ENCODE measurements at places on chromosomes 13 and 19.

- DNase-seq: no peak
Observed at GRCh38 chr13:89066868-89067466, 1395.8 kb downstream of the SLITRK5 start.

- DNase-seq: no peak
Observed at GRCh38 chr19:29372921-29373797, 152.6 kb upstream of the VSTM2B start.

DNA sequence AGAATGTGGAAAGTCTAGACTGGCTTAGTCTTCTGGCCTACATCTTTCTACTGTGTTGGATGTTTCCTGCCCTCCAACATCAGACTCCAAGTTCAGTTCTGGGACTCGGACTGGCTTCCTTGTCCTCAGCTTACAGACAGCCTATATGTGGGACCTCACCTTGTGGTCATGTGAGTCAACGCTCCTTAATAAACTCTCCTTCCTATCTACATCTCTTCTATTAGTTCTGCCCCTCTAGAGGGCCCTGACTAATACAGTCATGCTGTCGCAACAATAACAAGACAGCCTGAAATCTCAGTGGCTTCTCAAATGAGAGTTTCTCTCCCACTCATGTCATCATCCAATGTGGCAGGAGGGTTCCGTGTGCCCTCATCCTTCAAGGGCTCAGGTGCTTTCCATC is 347.8 kb downstream of the MZT1 start:
- no peak for DNase-seq

- DNase-seq: no peak
Observed at GRCh38 chr19:42295342-42295741, 6.6 kb upstream of the PRR19 start.

DNA sequence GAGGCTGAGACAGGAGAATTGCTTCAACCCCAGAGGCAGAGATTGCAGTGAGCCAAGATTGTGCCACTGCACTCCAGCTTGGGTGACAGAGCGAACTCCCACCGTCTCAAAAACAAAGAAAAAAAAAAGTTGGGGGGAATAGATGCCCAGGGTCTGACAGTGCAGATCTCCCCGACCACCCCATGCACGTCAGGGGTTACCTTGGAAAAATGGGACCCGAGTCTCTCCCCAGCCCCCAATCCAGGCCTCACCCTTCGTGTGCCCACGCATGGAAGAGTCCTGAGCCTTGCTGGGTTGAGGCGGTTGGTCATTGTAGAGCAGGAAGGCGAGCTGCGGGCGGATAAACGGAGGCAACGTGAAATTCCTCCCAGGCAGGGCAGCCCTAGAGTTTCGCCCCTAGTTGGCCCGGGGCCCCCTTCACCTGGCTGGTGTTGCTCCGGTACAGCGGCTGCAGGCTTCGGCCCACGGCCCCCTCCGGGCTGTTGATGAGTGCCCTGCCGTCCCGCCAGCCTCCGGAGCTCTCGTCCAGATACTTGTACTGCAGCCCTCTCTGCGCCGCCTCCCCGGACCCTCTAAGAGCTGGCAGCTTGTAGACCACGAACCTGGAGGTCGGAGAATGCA is 588 bp downstream of the DNASE2 start:
- DNase-seq: no peak

- DNase-seq: no peak
Observed at GRCh38 chr13:101018720-101019119, 344.1 kb upstream of the TMTC4 start.

DNA sequence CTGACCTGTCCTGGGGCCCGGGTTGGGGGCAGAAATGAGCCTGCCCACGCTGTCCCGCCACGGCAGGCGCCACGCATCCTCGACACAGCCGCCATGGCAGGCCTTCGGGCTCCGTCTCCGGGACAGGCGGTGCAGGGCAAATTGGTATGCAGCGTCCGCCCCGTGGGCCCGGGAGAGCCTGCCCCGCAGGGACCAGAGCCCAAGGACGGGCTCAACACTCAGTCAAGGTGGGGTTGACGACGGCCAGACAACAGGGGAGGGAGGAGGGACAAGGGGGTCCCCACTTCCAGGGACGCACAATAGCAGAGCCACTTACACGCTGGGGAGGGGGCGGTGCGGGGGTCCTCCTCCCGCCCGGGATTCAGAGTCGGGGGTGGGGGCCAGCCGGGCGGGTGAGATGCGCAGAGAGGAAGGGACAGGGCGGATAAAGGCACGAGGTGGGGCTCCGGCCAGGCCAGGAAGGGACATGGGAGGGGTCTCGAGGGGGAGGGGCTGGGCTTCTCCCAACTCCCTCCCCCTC is 1.2 kb downstream of the CTXN1 start:
- no peak for DNase-seq

GRCh38 chr19:49475995-49476880 is 2.2 kb downstream of the FLT3LG start:
- DNase-seq: no peak

DNA sequence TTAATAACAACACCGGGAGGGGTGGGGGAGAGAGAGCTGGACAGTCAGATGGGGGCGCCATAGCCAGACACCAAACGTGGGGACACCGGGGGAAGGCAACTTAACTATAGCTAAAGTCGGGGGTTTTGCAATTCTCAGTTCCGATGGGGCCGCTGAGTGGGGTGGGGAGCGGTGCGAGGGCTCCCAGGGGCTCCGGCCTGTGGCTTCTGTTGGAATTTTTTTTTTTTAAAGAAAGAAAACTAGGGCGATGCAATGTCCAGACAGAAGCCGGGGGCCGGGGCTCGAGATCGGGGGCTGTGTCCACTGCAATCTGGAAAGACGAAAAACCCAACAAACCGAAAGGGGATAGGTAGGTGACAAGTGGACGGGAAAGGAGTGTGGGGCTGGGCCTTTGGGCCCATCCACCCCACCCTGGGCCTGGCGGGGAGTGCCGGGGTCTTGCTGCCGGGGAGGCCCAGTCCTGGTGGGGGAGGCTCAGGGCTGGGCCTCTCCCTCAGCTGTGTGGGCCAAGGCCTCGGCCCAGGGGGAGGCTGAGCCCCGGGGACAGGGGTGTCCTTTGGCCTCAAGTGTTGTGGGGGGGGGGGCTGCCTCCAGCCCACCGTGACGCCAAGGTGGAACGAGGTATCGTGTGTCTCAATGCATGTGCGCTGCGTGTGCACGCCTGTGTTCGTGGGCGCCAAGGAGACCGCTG is 17.3 kb downstream of the PRKCSH start:
- no peak for DNase-seq

DNA sequence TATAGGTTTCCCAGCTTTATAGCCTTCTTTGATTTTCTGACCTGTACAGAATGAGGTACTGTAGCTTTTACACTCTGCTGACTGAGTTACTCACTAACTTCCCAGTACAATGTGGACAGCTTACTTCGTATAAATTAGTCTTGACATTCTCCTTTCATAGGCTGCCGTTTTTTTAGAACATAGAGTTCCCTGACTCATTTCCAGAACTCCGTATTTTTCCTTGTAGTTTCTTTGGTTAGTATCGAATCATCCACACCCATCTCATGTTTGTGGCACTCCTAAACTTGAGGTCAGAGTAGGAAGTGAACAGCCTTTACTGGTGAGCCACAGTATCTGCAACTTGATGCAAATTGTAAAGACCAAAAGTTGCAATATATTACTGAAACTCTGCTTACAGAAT is 303.9 kb downstream of the SLITRK5 start:
- DNase-seq: no peak

Measured in esophagus squamous epithelium (tissue), 5 donors.